ENCODE measurements at places on chromosomes 12 and 14.

- no peak for DNase-seq
Measured at GRCh38 chr12:6211421-6211869, 11.2 kb downstream of the CD9 start.

DNA sequence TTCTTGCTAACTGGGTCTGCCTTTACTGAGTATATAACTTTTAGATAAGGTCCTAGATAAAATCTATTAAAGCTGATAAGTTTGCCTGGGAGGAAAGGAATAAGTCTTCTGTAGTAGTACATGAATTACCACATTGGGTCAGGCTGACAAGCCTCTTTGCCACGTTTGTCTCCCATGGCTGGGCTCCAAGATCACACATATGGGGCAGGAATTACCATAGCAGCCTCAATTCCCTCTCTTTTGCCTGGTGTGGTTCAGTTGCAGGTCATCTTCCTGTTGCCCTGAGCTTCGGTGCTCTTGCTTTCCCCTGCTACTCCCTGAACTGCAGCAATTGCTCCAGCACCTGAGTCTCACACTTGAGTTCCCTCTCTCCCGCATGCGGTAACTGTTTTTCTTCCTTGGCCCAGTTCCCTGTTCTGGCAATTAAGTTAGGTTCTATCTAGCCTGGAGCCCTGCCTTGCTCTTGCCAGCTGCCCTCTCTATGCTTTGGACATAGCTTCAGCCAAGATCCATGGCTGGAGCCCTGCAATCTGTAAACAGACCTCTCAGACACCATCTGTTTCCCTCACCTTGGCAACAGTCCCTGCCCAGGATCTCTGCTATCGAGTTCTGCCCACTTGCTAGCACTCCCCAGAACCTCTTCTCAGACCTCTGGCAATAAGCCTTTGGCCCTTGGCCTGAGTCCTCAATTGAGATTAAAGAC is 5.8 kb upstream of the GLT8D2 start:
- no peak for DNase-seq

DNA sequence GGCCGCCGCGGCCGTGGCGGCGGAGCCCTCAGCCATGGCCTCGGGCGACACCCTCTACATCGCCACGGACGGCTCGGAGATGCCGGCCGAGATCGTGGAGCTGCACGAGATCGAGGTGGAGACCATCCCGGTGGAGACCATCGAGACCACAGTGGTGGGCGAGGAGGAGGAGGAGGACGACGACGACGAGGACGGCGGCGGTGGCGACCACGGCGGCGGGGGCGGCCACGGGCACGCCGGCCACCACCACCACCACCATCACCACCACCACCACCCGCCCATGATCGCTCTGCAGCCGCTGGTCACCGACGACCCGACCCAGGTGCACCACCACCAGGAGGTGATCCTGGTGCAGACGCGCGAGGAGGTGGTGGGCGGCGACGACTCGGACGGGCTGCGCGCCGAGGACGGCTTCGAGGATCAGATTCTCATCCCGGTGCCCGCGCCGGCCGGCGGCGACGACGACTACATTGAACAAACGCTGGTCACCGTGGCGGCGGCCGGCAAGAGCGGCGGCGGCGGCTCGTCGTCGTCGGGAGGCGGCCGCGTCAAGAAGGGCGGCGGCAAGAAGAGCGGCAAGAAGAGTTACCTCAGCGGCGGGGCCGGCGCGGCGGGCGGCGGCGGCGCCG is 381 bp downstream of the YY1 start:
- no peak for DNase-seq

GRCh38 chr12:121600702-121601336 is 20.0 kb upstream of the KDM2B start:
- no peak for DNase-seq

GRCh38 chr14:46887144-46887543 is 235.6 kb upstream of the RPL10L start:
- no peak for DNase-seq

- DNase-seq, result no peak
Measured at GRCh38 chr12:4567073-4567881, 5.3 kb downstream of the DYRK4 start.

DNA sequence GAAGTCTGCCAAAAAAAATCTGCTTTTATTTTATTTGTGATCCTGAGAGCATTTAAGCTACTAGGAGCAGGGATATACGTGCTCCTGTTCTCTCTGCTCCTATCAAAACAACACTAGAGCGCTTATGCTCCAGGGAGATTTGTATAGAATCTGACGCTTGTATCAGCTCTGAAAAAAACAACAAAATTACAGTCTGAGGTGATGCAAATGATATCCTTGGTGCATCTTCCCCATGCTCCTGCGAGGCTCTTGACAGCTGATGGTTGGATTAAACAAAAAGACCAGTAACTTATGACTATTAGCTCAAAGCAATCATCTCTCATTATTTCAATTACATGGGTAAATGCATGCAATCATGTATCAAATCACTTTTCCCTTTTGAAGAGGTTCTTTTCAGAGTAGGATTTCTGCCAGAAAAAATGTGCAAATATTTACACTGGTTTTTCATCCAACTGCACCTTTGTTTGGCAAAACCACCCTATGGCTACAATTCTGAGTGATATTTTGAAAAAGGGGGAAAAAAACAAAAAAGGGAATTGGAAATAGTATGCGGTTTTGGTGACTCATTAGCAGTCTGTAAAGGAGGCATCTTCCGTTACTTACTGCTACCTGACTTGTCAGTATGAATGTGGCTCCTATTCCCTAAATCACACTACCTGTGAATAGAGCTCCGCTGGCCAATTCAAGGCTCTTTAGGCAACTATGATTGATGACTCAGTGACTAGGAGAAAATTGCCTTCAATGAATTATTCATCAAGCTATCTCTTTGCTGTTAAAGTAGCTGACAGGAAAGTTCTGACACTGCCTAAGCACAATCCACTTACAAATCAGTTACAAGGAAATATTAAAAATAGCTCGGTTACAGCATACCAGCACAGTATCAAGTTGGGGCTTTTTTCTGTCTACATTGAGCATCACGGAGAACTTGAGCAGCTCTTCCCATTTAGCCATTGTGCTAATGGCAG is 450.0 kb downstream of the FOXG1 start:
- DNase-seq, result no peak

- no peak for DNase-seq
Measured at GRCh38 chr12:101838628-101839323, 8.0 kb upstream of the GNPTAB start.

DNA sequence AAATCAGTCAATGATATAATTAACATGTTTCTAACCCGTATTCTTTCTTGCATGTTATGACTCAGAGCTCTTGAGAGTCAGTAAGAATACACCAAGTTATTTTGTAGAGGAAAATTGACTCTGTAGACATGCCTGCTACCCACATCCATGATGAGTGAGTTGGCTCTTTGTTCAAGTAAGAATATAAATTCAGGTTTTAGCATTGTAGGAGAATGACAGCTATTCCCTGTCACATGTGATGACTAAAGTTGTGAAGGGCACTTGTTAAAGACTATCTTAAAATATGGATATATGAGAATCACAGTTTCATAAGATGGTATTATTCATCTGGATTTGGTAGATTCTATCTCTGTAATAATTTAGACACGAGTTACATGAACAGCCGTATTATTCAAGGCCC is 209.1 kb downstream of the CCDC59 start:
- DNase-seq, result no peak

DNA sequence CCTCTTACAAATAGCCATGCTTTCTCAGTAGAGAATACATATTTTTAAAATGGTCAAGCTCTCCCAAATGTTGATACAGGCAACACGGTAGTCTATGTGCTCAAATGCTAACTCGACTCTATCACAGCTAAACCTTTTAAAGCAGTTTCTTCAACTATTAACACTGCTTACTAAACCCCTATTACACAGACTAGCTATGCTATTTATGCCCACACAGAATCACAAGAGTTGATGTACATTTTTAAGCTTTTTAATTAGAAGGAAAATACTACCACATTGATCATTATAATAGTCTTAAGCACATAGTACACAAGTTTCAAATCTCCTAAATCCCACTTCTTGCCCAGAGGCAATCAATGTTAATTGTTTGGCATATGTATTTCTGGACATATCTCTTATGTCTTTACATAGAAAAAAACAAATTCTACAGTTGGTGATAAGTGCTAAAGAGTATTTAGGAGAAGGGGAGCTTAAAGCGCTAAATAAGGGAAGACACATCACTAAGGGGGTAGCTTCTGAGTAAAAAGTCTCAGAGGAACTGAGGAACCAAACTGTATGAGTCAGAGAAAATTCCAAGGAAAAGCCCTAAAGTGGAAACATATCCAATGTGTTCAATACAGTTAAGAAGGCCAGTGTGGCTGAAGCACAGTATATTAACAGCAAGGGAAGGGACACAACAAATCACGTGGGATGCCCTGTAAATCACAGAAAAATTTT is 13.7 kb downstream of the HNRNPC start:
- no peak for DNase-seq

GRCh38 chr12:98439981-98440581 is 75.3 kb upstream of the TMPO start:
- DNase-seq, result no peak

DNA sequence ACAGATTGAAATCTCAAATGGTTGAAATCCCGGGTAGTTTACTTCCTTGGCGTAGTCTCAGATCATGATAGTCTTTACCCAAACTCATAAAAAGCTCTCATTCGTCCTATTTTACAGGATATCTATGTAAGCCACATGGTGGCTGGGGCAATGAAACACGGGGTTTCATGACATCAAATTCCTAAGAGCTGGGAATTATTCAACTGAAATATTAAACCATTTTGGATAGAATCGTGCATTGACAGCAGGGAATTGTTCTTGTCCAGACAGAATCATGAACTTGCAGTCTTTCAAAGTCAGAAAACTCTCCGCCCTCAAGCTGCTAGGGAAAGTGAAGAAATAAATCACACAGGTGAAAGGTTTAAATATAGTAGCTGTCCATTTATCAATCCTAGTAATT is 33.2 kb upstream of the PRKAB1 start:
- DNase-seq, result no peak

GRCh38 chr12:17591005-17591681 is 498.9 kb downstream of the RERGL start:
- no peak for DNase-seq

DNA sequence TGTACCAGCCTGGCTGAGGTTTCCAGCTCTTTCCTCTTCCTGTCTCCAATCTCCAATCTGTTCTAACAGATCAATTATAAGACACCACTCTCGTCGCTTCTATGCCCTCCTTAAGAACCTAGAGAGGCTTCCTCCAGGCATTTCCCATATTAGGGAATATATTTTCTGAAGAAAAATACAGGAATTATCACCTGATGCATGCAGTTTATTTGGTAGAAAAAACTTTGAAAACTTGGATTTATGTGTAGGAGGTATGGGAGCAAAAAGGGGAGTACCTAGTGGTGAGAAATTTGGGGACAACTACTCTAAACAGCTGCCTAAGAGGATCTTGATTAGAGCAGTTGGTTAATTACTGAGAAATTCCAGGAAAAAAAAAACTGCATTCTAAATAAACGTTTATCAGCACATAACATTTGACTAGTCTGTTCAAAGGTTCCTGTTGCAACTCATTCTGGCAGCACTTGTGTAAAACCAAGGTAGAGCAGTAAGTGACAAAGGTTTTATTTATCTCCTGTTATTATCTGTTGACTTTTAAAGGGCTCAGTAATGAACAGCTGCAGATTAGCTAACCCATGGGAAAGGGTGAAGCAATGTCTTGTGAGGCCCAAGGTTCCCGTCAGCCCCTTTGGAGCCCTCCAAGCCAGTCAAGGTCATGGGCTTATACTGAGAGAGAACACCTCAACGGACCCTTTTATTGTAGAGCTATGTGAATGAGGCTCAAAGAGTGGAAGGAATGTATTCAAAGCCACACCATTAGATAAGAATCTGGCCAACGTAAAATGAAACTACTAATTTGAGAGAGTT is 36.4 kb upstream of the NR1H4 start:
- no peak for DNase-seq

DNA sequence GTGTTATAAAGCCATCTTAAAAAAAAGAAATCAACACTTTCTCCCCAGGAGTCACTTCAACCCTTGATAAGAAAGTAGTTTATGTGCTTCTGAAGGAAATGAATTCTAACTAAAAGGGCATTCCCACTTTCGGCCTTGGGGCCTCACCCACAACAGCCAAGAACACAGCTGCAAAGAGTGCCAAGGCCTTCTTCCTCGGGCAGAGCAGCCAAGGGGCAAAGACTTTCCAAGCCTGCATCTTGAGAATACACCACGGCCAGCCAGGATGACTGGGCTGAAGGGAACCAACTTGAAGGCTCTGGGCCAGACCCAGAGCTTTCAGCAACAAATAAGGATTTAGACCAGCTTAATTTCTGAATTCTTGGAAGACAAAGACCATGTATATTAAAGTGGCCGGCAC is 60.4 kb upstream of the FOXN3 start:
- no peak for DNase-seq

DNA sequence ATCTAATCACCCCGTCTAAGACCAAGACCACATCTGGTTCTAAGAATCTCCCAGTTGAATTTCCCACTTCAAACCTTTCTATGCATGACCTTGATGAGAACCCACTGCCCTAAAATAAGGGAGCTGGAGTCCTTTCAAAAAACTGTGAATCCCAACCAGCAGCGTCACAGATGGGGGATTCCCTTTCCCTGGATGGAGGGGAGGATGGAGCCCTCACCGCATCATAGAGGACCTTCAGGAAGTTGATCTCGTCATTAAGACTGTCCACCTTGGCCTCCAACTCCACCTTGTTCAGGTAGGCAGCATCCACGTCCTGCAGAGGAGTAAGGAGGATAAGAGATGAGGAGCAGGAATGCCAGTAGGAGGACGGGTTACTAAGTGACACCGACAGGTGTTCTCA is 4.8 kb downstream of the KRT4 start:
- no peak for DNase-seq

DNA sequence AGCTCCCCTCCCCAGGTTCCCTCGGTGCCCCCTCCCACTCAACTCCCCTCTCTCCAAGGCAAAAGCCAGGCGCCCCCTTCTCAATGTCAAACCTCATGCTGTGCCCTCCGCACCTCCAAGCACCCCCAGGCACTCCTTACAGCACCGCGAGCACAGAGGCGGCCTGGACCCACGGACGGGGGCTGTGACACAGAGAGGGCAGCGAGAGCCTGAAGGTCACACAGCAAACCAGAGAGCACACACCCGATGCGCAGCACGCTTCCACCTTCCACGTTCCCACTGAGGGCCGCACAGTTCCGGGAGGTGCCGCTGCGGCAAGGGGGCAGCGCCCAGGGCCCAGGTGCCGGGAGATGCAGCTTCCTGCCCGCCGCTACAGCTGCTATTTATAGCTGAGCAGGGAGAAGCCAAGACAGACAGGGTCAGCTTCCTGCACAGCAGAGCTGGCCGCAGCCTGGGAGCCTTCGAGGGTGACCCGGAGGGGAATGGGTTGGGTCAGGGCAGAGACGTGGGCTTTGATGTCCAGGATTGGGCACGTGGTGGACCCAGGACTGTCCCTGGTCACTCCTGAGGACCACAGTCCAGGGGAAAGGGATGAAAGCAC is 12.9 kb downstream of the NCOR2 start:
- no peak for DNase-seq

- DNase-seq, result no peak
Measured at GRCh38 chr12:52266514-52266913, 7.9 kb upstream of the KRT86 start.

All from stimulated activated CD8-positive, alpha-beta memory T cell treated with anti-CD3 and anti-CD28 coated beads, Interleukin-2, amount 100 ng/mL, for 1 hour (primary cell).